Stimulated activated CD8-positive, alpha-beta memory T cell treated with anti-CD3 and anti-CD28 coated beads, Interleukin-2, amount 100 ng/mL, for 1 hour (primary cell): ENCODE measurements at places on chromosomes 6 and 20.

DNA sequence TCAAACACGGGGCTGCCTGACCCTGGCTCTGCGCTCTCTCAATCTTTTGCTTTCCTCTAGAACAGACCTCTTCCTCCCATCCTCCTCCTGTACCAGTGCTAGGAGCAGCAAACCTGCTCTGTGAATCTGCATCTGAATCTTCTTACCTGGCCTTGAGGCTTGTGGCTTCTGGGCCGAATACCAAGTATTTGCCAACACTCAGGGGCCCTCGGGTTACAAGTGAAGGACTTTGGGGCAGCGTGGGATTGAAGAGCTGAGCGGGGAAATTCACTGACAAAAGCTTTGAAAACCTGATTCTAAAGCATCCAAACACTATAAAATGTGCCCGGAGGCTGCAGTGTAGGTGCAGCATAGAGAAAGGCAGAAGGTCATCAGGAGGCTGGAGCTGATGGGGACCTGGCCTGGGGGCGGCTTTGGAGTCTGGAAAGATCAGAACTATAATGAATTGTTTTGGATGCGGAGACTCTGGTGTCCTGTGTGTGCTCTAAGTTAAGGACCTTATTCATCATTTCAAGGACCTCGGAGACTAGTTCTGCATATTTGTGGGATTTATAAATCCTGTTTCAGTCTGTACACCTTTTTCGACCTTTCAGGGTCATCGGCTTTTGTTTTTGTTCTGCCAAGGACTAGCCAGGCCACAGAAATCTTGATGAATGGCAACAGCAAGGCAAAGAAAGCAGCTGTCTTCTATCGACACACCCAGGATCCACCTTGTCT lies 16.4 kb upstream of the IGF2R start:
- no peak for DNase-seq

DNA sequence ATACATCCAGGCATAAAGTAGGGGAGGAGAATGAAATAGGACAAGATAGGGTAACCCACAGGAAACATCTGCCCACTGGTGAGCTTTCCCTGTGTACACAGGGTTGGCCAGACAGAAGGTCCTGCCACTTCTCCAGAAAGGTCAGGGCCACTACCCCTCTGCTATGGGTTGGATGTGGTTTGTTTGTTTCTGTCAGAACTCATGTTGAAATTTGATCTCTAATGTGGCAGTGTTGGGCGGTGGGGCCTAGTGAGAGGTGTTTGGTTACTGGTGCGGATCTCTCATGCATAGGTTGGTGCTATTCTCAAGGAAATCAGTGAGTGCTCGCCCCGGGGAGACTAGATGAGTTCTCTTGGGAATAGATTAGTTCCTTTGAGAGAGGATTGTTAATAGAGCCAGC lies 15.6 kb upstream of the MAS1 start:
- no peak for DNase-seq

DNA sequence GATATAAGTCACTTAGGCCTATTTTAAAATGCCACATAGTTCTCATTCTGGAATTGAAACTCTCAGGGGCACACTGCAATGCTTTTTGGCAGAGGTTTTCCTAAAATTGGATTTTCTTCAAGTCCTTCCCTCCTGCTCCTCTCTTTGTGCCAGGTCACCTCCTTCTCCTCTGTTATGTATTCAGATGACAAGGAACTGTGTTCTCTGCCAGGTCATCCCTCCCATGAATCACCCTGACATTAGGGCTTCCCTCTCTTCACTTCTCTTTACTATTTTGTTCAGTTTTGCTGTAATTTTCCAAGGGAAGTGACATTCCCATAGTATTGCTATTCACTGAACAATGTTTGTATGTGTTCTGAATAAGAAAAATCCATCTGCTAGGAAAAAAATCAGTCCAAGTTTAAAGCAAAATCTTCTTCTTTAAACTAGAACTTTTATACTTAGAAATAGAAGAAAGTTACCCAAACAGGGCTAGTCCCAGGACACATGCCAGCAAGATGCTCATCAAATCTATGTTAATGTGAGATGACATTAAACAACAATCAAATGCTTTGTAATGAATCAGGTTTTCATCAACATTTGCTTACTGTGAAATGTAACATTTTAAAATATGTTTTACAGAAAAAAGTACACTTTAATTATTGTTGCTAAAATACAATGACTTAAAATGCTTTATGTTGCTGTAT lies 461.1 kb downstream of the MMUT start:
- DNase-seq, result no peak

DNA sequence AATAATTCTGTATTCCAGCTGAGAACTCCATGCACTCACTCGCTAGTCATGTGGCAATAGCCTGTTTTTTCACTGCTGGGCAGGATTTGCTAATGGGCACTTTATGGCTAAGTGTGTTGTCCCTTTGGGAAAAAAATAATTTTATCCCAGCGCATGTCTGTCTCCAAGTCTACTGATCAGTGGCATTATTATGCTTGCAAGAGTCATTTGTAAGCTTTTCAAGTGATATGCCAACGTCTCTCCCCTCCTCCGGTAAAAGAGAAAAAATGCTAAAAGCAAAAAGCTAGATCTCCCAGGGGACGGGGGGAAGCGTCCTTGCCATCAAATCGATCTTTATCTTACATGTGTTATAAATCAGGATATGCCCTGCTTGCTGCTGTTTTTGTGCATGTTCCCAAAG lies 407.7 kb downstream of the CDH26 start:
- no peak for DNase-seq

GRCh38 chr6:110595112-110595511 lies 118.7 kb upstream of the SLC22A16 start:
- no peak for DNase-seq

GRCh38 chr20:58141971-58142842 lies 86.2 kb downstream of the ANKRD60 start:
- DNase-seq, result no peak

GRCh38 chr6:23180504-23181293 lies 611.3 kb downstream of the HDGFL1 start:
- DNase-seq, result no peak

GRCh38 chr6:134295953-134296553 lies 21.9 kb downstream of the SGK1 start:
- DNase-seq, result no peak

DNA sequence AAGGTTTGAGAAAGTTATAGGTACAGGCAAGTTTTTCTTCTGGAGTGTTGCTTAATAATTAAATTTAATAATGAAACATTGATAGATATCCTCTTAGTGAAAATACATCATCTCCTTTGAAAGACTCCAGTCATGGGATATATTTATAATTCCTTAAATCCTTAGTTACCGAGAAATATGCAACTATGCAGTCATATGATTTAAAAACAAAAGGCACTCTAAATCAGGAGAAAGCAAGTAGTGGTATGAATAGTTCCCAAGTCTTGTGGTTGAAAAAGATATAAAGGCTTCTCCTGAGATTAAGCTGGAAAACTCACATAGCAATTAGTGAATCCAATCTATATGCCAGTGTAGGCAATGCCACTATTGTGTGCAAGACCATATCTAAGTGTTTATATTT lies 475.4 kb downstream of the EYS start:
- no peak for DNase-seq

DNA sequence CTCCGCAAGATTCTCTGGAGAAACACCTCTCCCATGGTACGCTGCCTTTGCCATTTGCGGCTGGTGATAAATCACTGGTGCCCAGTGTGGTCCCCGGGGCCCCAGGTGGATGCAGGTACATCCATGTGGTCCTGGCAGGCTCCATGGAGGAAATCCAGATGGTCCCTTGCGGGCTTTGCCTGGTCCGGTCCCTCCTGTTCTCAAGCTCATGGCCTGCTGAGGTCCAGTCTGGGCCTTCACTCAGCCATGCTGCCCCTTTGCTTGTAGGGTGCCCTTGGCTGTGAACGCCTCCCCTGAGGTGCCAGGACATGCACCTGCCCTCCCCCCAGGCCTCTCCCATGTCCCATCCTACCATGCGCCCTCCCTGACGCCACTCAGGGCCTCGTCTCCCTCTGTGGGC lies 21.2 kb upstream of the DACT2 start:
- no peak for DNase-seq

GRCh38 chr20:20213526-20214121 lies 154.3 kb upstream of the INSM1 start:
- DNase-seq, result no peak

GRCh38 chr20:41142919-41143318 lies 5.6 kb downstream of the PLCG1 start:
- DNase-seq, result no peak

- DNase-seq, result no peak
These were observed 28.5 kb downstream of the SLX4IP start for GRCh38 chr20:10463622-10464021.

DNA sequence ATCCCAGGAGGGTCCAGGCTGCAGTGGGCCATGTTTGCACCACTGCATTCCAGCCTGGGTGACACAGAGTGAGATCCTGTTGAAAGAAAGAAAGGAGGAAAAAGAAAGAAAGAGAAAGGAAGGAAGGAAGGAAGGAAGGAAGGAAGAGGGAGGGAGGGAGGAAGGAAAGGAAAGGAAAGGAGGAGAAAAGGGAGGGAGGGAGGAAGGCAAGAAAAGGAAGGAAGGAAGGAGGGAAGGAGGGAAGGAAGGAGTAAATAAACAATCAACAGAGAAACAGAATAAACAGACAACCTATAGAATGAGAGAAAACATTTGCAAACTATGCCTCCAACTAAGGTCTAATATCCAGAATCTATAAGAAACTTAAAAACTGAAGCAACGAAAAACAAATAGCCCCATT lies 11.6 kb upstream of the PHACTR1 start:
- no peak for DNase-seq

DNA sequence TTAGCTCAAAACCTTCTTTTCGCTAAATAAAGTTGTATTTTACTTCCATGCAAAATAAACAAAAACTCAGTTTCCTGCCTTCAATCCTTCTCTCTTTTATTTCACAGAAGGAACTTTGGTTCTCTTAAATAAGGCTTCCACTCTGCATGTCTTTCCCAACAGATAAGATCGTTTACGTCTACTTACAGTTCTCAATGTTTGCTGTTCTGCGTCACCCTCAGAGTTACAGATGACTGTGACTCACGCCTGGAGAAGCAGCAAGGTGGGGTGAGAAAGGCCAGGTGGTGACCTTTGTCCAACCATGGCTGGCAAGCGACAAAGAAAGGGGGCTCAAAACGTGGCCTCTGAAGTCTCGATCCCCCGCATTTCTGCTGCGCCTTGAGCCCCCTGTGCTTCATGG lies 51.4 kb upstream of the RPS6KA2 start:
- no peak for DNase-seq

DNA sequence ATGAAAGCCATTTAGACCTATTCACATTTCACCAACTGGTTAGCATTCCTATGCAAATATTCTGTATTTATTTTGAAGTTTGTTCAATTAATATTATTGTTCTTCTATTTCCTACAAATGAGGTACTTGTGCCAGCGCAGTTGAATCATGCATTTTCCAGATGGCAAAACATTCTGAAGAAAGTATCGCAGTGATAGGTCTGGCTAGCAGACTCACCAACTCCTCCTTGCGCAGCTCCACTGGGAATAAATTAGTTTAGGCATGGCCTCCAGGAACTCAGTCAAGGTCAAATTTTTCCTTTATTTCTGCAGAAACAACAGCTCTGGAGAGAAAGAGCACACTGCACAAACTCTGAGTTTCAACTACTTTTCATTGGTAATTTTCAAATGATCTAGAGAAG lies 437.7 kb downstream of the COL12A1 start:
- DNase-seq, result no peak

GRCh38 chr20:7031222-7031621 lies 263.7 kb downstream of the BMP2 start:
- no peak for DNase-seq

GRCh38 chr20:19851861-19852260 lies 93.8 kb downstream of the RIN2 start:
- no peak for DNase-seq

- no peak for DNase-seq
These were observed 390.4 kb upstream of the SLC35B3 start for GRCh38 chr6:8825726-8826125.

- DNase-seq, result no peak
These were observed 57.1 kb downstream of the GNAS start for GRCh38 chr20:58909585-58909984.

GRCh38 chr6:30841644-30842504 lies 42.4 kb upstream of the DDR1 start:
- no peak for DNase-seq

DNA sequence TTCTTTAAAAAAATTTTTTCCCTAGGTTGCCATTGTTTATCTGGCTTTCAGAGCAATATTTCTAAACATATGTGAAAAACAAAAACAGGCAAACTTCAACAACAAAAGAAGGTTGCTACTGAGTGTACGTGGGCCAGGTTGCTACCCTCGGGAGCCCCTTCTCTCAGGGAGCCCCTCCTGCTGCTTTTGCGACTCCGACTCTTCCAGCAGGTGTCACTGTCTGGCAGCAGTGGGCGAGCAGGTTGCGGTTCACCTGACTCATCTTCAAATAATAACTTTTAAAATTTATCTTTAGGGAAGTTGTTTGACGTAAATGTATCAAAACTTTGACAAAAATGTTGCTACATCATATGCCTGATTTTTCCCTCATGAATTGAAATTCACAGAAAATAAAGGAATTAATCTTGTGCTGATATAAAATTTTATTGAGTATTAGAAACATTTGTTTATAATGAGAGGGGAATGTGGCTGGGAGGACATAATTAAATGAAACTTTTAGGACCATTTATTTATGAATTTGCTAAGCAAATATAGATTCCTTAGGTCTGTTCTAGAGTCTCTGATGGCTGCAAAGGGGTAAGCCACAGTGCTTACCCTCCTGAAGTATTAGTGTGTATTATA lies 138.8 kb downstream of the HIVEP1 start:
- no peak for DNase-seq
